Neural crest cell (in vitro differentiated cells): ENCODE measurements at places on chromosomes 12 and 14. TPM values are rescaled to one million over a fixed set of nuclear protein-coding genes. Genes with fewer than 3 reads are reported as not detected.

Gene NXPH4
- 0.71 and 0.91 TPM in 2 replicates for total RNA-seq

Gene TSPAN11
- total RNA-seq = 18.3 and 21.4 TPM in 2 replicates

Gene USP5
- 172 and 173 TPM in 2 replicates for total RNA-seq

DNA sequence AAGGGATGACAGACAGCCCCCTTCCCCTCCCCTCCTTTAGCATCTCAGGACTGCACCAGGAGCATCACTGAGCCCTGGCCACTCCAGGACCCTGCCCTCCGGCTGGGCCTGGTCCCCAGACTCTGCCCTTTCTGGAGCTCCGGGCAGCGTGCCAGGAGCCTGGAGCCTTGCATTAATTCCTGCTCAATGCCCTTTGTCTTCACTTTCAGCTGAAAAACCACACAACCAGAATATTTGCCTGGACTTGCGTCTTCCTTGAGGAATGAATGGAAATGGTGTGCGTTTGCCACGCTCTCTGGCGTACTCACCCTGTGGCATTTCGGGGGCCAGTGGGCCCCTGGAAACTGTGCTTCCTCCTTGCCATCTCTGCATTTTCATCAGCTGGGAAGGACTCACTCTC is 8.5 kb upstream of the RFLNA start:
- H3K4me1 ChIP-seq = peaks cover 37% of the 10 kb centered on the region
- peaks cover 19% of the 10 kb centered on the region for H3K27me3 ChIP-seq
- DNase-seq = no peak
- no peak overlapping the region for H3K4me3 ChIP-seq
- no peak overlapping the region for H3K27ac ChIP-seq

- peaks cover 4% of the 10 kb centered on the region for H3K36me3 ChIP-seq
- H3K27me3 ChIP-seq = peaks cover 98% of the 10 kb centered on the region
- H3K4me3 ChIP-seq = no peak overlapping the region
- peaks cover 18% of the 10 kb centered on the region for H3K4me1 ChIP-seq
- H3K27ac ChIP-seq = no peak overlapping the region
Measured at GRCh38 chr14:28762303-28762954, 4.2 kb upstream of the FOXG1 start.
